SIG-M5 (cell line): ENCODE measurements at places on chromosomes 2 and 18.

GRCh38 chr2:60109744-60110143 is 443.7 kb downstream of the BCL11A start:
- DNase-seq, result no peak

DNA sequence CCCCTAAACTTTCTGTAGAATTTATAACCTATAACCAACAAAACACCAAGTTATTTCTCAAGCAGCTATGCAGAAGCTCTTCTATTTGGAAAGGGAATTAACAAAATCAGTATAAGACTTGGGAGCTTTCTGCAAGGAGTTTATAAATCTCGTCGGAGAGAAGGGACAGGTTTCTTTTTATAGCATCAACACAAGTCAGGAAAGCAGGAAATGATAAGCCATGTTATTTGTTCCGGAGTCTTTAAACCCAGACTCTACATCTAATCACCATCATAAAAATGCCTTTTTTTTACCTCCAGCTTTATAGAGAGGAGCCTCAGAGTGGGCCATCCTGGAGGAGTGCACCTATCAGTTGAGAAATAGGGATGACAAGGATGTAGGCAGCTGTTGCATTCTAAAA is 137.1 kb downstream of the DPP10 start:
- no peak for DNase-seq

DNA sequence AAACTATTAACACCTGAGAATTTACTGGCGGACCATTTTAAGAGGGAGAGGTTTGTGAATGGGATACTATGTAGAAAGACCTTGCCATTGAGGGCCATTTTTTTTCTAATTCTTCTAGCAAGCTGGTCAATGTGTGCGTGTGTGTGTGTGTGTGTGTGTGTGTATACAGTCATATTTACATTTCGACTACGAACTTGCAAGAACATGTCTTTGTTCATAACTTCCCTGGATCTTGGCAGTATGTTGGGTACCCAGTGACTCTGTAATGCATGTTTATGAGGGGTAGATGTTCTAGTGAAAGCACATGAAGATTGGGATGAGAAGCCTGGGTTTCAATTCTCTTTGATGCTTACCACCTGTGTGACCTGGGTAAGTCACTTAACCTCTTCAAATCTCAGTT is 133.6 kb downstream of the UBE2E3 start:
- DNase-seq, result no peak

DNA sequence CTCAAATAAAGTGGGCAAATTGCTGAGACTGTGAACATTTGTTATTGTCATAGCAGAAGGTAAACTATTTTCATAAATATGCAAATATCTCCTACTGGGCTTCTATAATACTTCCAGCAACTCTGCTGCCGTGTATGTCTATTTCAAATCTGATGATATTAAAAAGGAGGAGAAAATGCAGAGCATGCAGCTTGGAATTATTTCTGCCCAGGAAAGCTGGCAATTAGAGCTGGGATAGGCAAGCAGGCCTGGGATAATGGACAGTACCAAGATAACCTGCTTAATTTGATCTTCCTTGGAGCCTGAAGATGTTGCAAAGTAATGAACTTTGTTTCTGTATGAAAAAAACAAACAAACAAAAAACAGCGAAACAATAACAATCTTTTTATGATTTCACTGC is 72.8 kb downstream of the HNMT start:
- DNase-seq, result no peak

DNA sequence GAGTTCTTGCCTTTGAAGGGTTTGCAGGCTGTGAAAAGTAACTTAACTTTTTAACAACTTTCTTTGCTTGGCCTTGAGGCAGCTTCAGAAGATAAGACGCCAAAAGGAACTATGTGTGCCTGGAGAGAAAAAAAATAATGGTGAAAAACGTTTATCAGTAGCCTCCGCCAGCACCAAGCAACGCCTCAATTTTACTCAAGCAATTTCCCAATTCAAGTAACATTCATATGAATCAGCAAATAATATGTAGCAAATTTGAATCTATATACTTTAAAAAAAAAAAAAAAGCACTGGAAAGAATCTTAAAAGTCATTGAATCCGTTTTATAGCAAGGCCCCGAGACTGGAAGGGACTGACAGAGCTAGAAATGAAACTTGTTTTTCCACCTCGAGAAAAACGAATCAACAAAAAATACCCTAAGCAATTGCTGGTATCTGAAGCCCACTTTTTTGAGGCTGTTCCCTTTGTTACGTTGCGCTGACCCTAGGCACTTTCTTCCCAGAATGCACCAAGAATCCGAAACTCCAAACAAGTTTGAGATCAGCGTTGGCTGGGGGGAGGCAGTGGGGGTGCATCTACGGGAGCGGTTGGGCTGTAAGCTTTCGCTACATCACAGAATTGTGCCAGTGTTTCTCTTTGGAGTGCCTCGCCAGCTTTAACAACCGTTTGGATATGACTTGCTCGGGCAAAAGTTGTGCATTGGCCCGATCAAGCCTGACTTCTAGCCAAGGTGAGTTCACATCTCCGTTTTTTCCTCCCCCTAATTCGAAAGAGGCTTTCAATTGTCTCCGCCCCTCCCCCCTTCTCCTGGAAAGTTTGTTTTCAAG is 2.7 kb upstream of the TGIF1 start:
- DNase-seq, result no peak

DNA sequence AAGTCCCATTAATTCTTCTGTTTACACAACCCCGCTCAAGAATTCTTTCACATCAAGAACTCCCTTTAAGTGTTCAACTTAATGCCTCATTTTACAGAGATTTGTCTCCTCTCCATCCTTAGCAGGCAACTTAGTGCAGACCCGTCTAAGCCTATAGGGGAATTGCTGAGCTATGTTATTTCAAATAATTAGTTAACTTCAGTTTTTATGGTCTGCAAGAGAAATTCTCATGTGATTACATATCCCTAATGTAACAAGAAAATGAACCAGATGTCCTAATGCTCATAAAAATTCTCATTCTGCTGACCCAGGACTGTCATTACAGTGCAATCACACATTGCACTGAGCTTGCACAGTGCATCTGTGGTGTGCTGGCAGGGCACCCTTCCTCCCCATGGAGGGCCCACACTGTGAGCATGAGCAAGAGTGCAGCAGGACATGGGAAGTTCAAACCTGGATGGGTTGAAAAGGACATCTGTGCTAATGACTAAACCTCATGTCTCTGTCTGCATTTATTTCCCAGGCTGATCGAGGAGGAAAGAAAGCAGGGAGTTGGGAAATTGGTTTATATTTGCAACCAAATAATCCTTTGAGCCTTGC is 97.1 kb downstream of the COL5A2 start:
- DNase-seq, result no peak

DNA sequence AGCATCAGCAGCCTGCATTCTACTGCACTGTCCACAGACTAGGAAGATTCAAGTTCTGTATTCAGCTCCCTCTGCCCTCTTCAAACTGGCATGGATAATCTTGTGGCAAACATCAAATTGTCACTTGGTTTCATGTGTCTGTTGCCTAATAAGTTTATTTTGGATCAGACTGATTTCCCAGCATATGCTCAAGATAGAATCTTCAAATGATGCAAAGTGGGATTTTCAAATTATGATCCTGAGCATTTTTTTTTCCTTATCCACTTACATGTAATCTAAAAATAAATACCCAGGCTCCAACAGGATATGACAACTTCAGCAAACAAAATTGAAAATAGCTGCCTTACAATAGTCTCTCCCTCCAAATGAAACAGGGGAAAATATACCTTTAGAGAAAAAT is 160.9 kb upstream of the VRK2 start:
- DNase-seq, result no peak

- no peak for DNase-seq
Observed at GRCh38 chr2:29447513-29447912, 332.3 kb downstream of the CLIP4 start.

- no peak for DNase-seq
Observed at GRCh38 chr2:225090746-225091145, 48.5 kb upstream of the DOCK10 start.

DNA sequence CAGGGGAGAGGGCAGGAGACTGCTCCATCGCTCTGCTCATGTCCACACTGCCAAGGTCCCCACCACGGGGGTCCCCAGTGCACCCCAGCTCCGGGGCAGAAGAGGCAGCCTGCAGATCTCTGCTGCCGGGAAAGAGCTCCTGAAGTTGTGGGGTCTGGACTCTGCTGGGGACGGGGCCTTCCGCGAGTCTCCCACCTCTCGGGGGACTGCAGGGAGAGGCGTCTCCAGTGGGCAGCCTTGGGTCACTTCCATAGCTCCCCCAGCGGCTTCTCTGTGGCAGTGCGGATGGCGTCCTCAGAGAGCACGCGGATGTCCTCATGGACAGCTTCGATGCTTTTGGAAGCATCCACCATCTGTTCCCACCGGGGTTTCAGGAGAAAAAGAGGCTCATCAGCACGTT is 10.7 kb downstream of the DTYMK start:
- DNase-seq, result no peak

DNA sequence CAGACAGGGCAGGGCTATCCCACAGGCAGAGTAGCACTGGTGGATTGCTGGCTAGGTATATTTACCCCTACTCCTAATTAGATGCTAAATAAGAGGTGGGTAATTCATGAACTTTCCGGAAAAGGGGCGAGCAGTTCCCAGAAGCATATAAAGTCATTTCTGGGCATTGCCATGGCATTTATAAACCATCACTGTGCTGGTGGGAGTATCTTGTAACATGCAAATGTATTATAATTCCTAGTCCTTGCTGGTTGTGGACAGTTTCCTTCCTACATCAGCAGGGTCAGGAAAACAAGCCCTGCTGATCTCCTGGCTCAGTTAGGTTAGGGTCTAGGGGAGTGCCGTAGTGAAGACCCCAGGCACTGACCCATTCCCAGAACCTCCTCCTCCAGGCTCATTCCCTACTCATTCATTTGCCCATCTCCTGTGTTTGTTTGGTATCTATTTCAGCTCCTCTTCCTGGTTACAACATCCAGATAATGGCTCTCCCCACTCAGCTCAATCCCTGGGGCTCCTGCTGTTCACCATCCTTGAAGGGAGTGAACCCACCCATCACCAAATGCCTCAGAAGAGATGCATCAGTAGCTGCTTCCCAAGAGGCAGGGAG is 282.7 kb downstream of the SRBD1 start:
- DNase-seq, result no peak

- no peak for DNase-seq
Observed at GRCh38 chr2:132670496-132671150, 618 bp upstream of the LYPD1 start.

DNA sequence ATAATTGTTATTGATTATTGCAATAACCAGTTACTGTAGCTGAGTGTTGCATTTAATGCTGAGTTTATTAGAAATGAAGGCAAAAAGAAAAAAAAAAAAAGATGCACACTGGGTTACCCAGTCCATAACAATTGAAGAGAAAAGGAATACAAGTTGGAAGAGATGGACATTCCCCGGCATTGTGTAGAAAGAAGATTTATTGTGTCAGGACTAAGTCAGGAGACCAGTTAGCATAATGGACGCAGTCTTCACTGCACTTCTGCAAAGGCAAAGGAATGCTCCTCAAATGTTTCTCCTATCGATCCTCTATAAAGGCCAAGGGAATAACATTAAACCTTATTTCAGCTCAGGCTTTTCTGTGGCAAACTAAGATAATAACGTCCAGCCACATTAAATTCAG is 157.8 kb downstream of the INSIG2 start:
- DNase-seq, result no peak

- DNase-seq, result no peak
Observed at GRCh38 chr2:45011121-45011520, 1.9 kb upstream of the SIX2 start.

GRCh38 chr2:20621366-20622295 is 29.3 kb downstream of the HS1BP3 start:
- DNase-seq, result no peak

DNA sequence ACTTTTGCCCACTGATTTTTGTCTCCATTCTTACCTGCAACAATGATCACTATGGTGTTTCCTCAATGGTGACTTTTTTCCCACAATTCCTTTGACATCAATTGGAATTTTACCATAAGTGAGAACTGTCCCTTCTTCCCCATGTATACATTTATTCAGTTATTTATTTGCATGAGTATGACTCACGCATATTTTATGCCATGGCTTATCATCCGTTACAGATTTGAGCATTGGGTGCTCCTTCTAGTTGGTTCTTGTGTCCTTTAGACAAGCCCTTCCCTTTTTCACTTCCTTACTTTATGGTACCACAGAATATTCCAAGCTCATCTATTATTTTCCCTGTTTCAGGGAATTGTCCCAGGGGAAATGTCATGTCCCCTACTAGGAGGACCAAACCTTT is 7.6 kb downstream of the COX5B start:
- no peak for DNase-seq

DNA sequence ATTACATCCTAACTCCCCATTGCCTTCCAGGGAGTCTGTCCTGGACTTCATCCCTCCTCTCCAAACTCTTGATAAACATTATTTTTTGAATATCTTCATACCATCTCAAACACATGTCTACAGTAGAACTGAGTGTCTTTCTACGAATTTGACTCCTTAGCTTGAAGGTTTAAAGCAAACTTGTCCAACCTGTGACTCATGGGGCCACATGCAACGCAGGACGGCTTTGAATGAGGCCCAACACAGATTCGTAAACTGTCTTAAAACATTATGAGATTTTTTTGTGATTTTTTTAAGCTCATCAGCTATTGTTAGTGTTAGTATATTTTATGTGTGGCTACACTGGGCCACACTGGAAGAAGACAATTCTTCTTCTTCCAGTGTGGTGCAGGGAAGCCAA is 98.1 kb downstream of the PARD3B start:
- DNase-seq, result no peak

GRCh38 chr2:7758073-7758759 is 841.0 kb downstream of the RNF144A start:
- no peak for DNase-seq

GRCh38 chr18:56702946-56703345 is 51.8 kb downstream of the WDR7 start:
- no peak for DNase-seq

- DNase-seq, result no peak
Observed at GRCh38 chr18:23887493-23887892, 127.1 kb upstream of the TTC39C start.

GRCh38 chr2:224780106-224780505 is 63.9 kb upstream of the CCDC195 start:
- DNase-seq, result no peak

DNA sequence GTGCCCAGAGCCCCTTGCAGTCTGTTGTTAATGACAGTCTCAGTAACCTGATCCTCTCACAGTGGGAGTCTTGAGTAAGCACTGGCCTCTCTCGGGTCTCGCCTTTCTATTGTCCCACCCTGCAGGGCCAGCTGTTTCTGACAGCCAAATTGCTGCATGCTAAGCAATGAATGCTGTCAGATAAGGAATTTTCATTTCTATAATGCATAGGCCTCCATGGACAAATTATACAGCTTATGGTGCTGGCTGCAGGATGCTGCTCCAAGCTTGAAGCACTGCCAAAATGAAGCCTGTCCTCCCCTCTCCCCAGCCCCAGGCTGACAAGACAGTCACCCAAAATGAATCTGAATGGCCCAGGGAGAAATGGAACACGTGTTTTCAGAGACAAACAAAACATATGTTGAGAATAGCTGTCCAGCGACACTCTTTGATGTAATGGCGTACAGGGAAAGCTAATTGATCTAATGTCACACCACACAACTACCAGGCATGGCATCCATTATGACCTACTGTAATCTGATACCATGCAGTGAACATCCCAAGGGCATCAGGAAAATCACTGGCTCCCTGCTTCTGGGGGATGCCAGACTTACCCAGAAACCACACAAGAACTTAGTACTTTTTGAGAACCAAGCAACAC is 36.8 kb downstream of the ACVR1 start:
- DNase-seq, result no peak
